ENCODE measurements at places on chromosomes 12 and 14.

- peak; percentile 56 for DNase-seq
Observed at GRCh38 chr12:117679776-117680175, 289.0 kb downstream of the KSR2 start.

DNA sequence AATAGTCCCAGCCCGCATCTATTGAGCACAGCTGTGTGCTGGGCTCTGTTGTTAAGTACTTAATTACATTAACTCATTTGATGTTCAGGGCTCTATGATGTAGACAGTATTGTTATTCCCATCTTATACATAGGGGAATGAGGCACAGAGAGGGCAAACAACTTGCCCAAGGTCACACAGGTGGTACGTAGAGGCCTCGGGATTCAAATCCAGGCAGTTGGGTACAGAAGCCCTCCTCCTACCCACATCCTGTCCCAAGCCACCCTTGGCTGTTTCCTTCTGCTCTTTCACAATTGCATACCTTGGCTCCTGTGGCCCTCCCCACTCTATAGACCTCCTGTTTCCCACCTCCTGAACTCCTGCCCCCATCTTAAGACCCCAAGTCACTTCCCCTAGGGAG is 10.0 kb upstream of the GPR68 start:
- no peak for DNase-seq

DNA sequence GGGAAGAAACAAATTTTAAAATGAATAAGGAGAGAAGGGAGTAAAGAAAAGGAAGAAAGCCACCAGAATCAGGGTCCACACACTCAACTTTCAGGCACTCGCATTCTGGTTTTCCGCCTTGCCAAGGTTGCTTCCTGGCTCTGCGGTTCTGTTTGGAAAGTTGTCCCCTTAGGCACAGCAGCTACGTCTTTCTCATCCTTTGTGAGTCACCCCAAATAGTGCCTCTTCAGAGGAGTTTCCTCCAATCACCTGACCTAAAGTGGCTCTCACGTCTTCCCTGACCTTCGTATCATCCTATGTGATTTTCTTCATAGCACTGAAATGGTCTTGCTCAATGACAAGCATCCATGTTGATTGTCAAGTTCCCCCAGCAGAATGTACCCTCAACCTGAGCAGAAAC is 99.5 kb upstream of the TMCC3 start:
- no peak for DNase-seq

DNA sequence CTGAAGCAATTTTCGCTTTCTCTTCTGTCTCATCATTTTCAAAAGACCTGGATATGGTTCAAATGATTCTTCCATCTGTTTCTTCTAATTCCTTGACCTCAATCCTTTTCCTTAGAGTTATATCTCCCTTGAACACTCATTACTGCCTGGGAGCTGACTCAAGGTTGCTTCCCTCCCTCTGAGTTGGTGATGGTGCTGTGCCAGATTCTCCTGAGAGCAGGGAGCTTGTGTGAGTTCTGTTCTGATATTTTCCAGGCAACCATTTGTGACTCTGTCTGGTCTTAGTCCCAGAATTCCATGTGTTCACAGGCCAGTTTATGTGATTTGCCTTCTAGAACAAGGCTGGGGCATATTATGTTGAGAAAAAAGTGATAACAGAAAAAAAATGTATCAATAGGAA is 505.1 kb upstream of the SYT1 start:
- DNase-seq = no peak

Data from fibroblast of skin of back (primary cell).